ENCODE measurements at places on chromosomes 13 and 19.

- no peak for DNase-seq
These were observed 23.0 kb downstream of the CHERP start for GRCh38 chr19:16519230-16519687.

- DNase-seq: no peak
These were observed 261.6 kb downstream of the SLITRK1 start for GRCh38 chr13:83620530-83621220.

DNA sequence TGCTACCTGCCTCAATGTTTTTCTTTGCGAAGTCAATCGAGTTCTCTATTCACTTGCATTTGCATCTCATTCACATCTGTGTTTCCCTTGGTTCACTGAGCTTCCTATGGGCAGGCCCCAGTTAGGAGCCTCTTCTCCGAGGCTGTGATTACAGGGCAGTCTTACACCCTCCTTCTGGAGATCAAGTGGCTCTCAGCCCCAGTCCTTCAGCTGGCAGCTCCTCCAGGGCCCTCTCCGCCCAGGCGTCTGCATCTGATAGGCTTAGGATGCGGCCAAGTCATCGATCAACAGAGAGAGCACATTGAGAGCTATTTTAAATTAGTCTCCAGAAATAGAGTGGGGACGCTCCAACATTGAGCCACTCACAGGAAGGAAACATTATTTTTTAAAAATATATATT lies 44.2 kb downstream of the MBNL2 start:
- no peak for DNase-seq

DNA sequence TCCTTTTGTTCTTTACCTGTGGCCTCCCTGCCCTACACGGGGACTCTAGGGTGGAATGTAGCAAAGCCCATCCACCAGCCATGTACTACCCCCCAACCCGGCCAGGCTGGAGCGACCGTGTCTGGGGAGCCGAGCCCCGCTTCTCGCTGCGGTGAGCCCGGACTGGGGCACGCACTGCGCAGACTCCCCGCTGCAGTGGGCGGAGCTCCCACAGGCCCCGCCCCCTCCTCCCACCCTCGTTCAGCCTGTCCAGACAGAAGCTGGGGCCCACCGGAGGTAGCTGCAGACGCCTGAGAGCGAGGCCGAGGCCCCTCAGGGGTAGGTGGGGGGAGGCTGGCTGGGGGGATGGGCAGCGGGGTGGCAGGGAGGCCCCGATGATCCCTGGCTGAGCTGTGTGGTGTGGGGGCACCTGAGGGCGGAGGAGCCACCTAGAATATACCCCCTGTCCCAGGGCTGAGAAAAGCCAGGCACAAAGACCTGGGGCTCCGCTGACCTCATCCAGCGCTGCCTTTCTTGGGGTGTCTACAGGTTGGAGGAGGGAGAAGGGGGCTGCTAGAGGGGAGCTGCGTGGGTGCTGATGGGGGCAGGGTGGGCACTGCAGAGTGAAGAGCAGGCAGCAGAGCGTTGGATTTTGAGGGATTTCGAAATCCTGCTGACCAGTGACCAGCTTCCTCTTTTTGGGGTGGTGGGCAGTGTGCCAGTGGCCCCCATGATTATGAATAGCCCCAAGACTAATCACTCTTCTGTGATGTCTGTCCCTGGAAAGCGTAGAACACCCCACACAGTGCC lies 17.3 kb downstream of the PLD3 start:
- peak; percentile 49 for DNase-seq

DNA sequence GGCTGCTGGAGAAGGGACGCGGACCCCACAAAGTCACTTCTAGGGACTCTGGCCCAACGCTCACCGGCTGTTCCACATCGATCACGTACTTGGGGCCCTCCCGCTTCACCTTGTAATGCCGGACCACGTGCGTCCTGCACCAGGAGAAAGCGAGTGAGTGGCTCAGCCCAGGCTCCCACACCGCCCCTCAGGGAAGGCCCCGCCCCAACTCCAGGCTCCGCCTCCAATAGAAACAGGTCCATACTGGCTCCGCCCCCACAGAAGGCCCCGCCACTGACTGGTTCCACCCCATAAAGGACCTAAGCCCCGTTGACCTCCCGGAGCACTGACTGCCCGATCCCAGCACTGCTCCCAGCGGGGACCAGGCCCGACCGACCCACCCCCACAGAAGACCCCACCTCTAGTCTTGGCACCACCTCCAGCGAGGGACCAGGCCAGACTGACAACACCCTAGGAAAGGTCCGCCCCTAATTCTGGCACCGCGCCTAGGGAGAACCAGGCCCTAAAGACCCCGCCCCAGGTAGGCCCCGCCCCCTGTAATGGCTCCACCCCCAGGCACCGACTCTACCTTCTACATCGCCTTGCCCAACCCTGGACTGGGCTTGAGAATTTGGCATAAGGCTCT lies 11.3 kb downstream of the STAP2 start:
- peak; percentile 74 for DNase-seq

- no peak for DNase-seq
These were observed 655 bp downstream of the DENND1C start for GRCh38 chr19:6480848-6481415.

- DNase-seq: no peak
These were observed 20.4 kb downstream of the LMO7 start for GRCh38 chr13:75656425-75656989.

- no peak for DNase-seq
These were observed 47.2 kb downstream of the COMP start for GRCh38 chr19:18743784-18744418.

DNA sequence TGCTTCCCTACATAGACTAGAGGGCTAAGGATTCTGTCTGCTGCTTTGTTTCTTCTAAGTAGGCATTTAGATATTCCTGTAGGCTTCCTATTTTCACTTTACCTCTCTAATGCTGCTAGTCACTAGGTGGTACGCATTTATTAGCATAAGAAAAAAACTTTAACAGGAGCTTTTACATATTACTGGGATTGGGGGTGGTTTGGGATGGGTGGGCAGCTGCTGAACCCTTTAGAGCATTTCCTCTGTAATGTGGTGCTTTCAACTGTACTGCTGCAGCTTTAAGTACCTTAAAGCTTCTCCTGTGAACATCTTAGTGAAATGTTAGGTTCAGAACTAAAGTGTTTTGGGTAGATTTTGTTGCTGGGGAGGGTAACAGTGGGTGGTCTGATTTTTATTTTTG lies 92.6 kb downstream of the ZNF486 start:
- DNase-seq: no peak

DNA sequence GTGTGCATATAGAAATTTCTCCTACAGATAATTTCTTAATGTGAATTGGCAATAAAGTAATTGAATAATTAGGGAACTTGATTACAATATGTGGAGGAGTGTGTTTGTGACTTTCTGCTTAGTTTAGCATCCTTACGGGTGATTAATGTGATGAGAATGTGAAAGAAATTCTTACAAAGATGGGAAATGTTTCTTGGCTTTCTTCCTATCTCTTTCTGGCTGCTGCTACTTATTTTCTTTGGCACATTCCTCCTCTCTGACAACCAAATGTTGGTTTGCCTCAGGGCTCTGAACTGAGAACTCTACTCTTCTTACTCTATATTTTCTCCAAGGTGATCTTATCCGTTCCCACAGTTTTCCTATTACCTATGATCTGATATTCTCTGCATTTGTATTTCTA lies 300.1 kb downstream of the TBC1D4 start:
- DNase-seq: no peak

GRCh38 chr19:51712461-51713081 lies 11.2 kb downstream of the HAS1 start:
- no peak for DNase-seq

Measured in activated T-cell treated with anti-CD3 and anti-CD28 coated beads, Interleukin-2, amount 50 U/mL, for 1 hour (primary cell).